Hippocampal formation (tissue), 2 donors: ENCODE measurements at places on chromosomes 7 and 10.

GRCh38 chr7:73992101-73992562, 35.8 kb upstream of the ELN start:
- no peak for DNase-seq

DNA sequence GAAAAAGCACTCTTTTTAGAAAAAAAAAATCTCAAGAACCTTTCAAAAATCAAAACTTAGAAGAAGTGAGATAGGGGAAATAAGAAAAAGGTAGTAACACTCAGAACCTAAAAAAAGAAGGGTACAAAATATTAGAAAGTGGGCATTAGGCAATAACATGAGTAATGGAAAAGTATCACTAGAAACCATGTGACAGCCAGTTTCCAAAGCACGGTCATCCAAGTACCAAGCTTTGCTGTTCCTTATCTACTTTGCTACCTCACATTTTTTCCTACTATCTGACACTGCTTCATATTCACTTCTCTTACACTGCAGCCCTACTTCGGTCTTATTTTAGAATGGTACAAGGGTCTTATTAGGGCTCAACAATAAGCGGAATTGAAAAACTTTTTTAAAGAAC, 30.3 kb downstream of the IMMP2L start:
- DNase-seq = no peak

DNA sequence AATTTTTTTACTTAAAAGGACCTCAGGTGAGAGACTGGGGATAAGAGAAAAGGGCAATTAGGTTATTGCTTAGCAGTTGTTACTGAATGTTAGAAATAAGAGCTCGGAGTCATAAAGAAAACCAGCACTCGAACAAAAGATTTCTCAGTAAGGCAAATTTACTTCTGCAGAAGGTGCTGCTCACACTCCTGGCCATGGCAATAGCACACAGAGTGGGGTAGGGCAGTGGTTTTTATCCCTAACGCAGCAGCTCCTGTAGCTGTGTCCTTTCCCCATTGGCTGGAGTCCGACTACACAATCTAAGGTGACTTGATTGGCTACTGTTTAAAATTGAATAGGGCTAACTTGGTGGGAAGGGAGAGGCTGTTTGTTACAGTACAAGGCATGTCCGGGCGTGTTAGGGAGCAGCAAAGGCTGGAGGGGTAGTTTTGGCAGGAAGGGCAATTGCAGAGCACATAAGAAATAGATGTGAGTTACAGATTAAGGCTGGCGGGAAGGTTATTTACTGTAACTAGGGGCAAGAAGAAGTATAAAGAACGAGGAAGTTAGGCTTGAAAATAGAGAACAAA, 112.1 kb downstream of the AKR1D1 start:
- no peak for DNase-seq

- DNase-seq = no peak
Measured at GRCh38 chr10:52623761-52624160, 148.8 kb downstream of the MBL2 start.
